ENCODE measurements at places on chromosomes 1 and 21.

GRCh38 chr1:218080863-218081262, 204.2 kb upstream of the RRP15 start:
- no peak for DNase-seq

DNA sequence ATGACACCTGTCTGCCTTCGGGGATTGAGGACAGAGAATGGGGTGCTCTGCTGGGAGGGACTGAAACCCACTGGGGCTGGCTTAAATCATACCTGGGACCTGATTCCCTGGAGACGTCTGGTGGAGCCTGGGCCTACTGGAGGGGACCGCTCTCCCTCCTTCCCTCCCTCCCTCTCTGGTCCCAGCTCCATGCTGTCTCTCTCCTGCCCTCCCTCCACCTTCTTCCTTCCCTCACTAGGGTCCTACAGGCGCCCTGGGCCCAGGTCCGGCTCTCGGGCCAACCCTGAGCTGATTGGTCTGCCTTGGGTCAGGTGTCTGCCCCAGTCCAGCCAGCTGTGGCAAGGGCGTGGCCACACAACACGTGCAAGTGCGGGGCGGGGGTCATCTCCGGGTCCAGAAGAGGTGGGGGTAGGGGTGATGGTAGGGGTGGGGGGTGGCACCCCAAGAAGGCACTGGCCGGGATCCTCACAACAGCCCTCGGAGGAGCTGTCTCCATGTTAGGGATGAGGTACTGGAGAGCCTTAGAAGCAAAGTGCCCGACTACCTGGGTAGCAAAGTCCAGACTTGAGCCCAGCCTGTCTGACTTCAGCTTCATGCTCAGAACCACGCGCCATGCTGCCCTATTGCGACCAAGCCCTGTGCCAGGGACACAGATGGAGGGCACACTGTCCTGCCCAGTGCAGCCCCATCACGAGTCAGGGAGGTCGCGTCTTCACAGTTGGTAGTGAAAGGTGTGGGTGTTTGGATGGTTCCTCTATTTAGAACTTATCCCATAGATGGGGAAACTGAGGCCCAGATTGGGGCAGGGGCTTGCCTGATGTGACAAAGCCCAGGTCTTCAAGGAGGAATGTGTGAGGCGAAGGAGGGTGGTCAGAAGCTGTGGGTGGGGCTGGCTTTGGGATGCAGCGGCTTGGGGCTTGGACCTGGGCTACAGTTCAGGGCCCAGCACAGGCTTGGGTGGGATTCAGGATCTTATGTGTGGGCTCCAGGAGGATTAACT, 574.1 kb downstream of the PTPRU start:
- no peak for DNase-seq

DNA sequence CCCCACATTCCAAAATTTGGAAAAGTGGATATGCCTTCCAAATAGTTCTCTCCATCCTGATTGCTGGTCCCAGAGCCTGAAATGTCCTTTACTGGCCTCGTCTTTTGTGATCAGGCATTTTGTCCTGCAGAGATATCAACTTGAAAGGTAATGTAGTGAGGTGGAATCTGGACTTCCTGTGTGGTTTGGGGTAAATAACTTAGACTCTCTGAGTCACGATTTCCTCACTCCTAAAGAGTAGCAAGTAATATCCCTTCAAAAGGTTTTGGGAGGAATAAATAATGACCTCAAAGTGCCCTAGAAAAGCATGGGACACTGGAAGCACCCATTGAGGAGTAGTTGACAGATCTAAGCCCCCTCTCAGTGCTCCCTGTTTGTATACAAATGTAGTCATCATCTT, 426.6 kb downstream of the OMA1 start:
- no peak for DNase-seq

- no peak for DNase-seq
Observed at GRCh38 chr1:193265716-193266115, 79.3 kb upstream of the B3GALT2 start.

GRCh38 chr21:26425576-26425975, 147.5 kb downstream of the CYYR1 start:
- no peak for DNase-seq

- DNase-seq: no peak
Observed at GRCh38 chr1:114352797-114353196, 158.2 kb downstream of the TRIM33 start.

- no peak for DNase-seq
Observed at GRCh38 chr21:14678973-14679574, 133.0 kb upstream of the SAMSN1 start.

- DNase-seq: no peak
Observed at GRCh38 chr1:101242324-101243050, 5.7 kb downstream of the S1PR1 start.

- DNase-seq: no peak
Observed at GRCh38 chr1:29831500-29832117, 595.3 kb downstream of the PTPRU start.

GRCh38 chr1:151728151-151729054, 7.1 kb downstream of the RIIAD1 start:
- DNase-seq: no peak
